ENCODE measurements at places on chromosomes 3 and 15.

DNA sequence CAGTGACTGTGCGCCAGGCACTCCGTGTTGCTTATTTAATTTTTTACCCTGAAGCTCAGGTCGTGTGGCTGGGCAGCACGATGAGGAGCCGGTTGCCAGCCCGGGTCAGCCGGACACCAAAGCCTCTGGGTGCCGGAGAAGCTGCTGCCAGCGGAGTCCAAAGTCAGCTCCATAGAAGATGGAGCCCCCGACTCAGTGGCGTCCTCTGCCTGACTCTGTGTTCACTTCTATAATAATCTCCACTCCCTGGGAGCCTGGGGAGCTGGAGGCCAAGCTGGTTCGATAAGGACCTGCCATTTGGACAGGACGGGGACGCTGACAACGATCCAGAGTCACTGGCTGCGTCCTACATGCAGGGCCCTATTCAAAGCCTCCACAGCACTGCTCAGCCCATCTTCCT lies 78.6 kb downstream of the VGLL4 start:
- DNase-seq, result no peak

GRCh38 chr3:46903341-46904302 lies 26.1 kb downstream of the PTH1R start:
- no peak for DNase-seq

DNA sequence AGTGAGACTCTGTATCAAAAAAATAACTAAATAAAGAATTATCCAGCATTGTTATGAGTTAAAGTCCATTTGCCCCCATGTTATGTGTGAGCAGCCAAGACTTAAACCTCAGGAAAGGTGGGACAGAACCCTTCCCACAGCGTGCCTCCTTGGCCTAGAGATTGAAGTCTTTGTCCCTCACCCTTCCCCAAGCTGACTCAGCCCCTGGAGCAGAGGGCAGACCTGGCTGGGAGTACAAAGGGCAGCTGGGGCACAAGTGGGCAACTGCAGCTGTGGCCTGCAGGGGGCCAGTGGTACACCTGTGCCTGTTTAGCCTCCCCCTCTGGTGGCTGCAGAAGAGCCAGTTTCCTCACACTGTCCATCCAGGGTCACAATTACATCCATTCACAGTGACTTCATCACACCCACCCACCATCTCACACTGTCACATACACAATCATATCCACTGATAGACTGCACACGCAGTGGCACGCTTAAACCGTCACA lies 940 bp upstream of the ACY1 start:
- DNase-seq, result no peak

DNA sequence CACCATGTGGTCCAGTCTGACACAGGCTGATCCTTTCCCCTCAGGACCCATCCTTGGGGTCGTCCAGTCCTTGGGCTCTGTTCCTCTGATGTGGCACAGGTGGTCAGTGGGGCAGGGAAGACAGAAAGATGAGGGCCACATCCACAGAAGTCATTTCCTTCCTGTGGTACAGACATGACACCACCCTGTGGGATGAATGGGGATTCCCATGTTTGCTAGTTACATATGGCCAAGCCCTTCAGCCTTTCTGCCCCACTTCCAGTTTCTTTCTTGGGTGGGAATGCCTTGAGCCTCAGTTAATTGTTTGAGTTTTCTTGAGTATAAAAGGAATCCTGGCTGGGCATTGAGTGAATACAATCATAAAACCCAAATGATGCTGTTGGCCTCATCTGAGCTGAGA lies 284.7 kb upstream of the CTDSPL start:
- DNase-seq, result no peak

GRCh38 chr3:47324278-47324865 lies 41.6 kb downstream of the KLHL18 start:
- peak; percentile 67 for DNase-seq

DNA sequence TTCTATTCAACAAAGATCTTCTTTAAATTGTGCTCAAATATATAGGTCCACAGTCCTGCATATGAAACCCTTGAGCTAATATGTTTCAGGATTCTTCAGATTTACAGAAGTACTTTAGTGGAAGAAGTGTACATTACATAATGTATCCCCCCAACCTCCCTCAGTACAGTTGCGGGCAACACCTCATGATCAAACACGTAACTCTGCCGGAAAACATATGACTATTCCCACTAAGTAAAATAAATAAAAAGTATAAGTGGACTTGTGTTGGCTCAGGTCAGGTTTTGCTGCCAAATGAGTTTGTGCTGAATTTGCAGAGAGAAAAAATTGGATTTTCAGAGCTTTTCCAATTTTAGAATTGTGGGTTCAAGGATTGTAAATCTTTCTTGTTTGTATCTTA lies 267.6 kb upstream of the MDFIC2 start:
- DNase-seq, result no peak

- DNase-seq, result peak; percentile 55
Observed at GRCh38 chr3:111895071-111895470, 36.0 kb downstream of the PHLDB2 start.
